ENCODE measurements at places on chromosomes 6 and 20.

DNA sequence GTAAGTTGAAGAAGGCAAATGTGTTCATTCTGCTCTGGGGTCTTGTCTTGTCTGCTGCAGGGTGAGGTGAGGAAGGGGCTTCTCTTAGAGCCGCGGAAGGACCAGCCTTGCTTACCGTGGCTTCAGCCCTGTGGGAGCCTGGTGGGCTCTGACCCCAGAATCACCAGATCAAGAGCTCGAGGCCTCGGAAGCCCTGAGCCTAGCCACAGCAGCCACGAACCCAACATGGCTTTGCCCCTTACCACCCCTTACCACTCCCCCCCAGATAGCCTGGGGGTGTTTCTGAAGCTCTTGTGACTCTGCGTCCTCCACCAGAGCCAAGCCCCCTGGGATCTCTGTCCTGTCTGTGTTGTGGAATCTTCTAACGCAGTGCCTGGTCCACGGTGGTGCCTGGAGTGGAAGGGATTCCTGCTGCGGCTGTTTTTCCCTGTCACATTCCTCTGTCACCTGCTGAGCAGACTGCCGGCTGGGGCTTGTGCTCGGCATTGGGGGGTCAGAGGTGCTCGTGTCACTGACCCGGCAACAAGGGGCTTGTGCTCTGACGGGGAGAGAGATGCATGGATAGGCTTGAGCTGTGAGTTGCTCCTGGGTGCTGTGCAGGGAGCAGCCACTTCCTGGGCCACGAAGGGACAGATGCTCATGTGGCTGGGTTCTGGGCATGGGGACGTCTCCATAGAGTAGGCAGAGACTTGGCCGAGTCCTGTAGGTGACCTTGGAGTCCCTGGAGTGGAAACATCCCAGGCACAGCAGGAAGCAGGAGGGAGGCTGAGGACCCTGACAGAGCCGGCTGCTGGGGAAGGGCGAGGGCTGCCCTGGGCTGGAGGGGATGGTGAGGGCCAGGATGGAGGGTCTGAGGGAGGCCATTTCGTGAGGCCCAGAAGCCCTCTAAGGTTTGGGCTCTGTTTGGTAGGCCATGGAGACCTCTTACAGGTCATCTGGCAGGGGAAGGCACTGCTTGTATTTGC lies 316.0 kb downstream of the QKI start:
- no peak for DNase-seq

DNA sequence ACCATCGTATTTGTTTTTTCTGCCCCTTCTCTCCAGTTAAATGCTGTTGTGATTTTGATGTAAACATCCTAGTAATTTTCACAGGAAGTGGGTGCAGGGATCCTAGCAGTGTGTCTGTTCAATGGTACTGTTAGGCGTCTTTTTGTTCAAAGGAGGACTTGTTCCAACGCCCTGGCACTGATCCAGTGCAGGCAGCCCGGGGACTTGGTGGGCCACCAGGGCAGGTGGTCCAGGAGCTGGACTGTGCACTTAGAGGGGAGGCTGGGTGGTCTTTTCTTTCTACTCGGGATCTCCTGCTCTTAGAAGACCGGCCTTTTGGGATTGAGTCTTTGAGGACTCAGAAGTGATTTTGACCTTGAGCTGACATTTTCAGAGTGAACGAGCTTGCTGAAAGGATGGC lies 41.1 kb upstream of the NKX2-2 start:
- no peak for DNase-seq

GRCh38 chr20:40777653-40778052 lies 88.6 kb upstream of the MAFB start:
- no peak for DNase-seq

DNA sequence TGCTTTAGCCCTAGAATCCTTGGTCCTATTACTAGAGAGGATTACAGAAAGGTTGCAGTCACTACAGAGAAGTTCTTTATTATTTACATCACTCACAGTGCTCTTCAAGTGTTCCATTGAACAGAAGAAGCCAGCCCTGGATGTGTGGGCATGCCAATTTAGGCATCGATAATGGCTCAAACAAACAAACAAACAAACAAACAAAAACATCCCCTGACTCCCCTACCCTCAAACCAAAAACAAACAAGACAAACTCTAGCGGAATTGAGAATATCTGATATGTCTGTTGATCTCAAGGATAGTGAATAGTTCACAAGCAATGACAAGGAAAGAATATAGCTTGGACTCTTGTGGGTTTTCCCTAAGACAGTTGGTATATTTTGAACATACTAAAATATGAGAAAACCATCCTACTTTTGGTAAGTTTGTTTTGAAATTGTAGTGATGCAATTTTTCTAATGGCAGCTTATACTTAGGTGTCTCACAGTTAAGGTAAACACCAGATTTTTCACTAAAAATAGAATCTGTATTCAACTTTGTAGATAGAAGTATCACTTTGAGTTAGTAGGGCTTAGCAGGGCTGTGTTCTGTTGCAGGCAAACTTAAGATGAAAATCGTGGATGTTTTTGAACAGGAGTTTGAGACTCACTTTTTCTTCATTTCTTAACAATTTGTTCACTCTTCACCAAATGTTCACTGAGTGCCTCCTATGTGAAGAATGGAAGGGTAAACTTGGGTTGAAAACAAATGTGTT lies 92.8 kb upstream of the FAM184A start:
- no peak for DNase-seq

DNA sequence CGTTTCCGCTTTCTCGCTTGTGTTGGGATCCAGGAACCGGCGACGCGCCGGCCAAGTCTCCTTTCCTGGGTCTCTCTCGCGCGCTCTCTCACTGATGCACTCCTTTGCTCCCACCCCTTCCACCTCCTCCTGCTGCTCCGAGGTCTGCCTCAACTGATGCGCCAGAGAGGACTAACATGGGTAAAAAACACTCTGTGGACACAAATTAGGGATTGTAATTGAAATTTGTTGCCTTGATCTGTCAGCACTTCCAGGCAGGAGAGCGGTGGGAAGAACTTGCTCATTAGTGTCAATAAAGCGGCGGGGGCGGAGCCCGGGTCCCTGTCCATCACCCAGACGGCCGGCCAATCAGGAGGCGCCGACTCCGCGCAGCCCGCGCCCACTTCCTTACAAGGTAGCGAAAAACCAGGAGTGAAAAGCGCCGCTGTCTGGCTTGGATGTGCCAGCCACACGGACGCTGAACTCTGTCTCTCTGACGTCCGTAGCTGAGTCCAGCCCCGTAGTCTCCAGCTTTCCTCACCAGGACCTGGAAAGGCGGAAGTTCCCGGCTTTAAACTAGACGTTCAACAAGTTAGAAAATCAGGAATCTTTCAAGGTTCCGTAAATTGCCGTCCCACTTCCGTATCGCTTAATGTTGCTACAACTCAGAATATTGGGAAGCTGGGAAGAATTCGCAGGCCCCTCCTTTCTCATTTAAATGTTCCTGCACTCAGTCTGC lies at the start of gene TBX18:
TSS of gene TBX18 (minus strand) at position 267 of the 718 bp plus-strand sequence. CDS start 417 bp downstream, outside the sequence.
- no peak for DNase-seq

Measured in GDM1 (cell line).